ENCODE measurements at places on chromosomes 4 and X.

- no peak for DNase-seq
These were observed 108.2 kb upstream of the ADRA2C start for GRCh38 chr4:3657902-3658529.

GRCh38 chr4:103244251-103244650, 46.1 kb upstream of the CENPE start:
- no peak for DNase-seq

- no peak for DNase-seq
These were observed 32.5 kb upstream of the ELF2 start for GRCh38 chr4:139209470-139210063.

DNA sequence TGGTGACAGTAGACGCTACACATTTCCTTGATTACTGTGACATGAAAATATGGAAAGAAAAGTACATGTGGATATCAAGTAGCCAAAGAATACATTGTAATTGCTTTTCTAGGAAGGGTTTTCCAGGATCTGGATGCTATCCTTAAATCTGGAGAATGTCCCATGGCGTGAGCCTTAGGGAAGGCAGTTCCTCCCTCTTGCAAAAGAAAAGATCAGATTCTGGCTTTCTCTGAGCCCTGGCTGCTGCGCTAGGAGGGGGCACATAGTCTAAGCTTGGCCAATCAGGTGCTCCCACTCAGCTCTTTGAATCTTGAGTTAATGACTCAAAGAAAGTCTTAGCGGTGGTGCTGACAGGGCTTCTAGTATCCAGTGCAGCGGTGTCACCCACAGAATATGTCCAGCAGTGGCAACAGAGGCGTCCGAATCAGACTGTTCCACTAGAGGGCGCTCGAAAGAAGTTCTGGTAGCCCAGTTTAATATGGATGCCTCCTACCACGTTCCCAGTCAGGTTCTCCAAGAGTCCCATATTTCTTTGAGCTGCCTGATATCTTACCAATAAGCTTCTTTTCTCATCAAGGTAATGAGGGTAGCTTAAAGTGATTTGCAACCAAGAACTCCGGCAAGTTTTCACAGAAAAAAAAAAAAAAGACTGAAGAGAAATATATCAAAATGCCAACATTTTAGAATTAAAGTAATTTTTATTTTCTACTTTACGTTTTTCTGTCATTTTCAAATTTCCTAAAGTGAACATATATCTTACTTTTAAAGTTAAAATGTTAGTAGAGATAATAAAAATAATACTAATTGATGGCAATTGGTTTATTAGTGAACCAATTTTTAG, 213.4 kb upstream of the S100G start:
- DNase-seq: peak; percentile 64

- DNase-seq: no peak
These were observed 175.4 kb downstream of the SH3BGRL start for GRCh38 chrX:81377329-81377728.

DNA sequence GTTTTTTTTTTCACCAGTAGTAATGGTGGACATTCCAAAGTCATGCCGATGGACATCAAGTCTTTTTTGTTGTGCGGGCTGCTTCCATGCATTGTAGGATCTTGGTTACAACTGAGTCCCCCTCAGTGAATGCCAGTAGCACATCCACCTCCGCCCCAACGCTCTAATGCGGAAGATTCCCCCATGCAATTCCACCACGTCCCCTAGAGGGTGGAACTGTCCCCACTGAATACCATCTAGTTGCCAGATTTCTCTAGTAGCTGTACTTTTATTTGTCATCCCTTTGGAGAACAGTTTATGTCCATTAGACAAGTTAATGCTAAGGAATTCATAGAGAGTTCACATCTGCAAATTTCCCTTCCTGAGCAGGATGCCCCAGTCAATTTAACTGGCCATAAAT, 6.7 kb downstream of the SHISA3 start:
- DNase-seq: no peak

- DNase-seq: no peak
These were observed 92.7 kb downstream of the NAP1L3 start for GRCh38 chrX:93580634-93581033.

GRCh38 chrX:119539872-119540271, 25.3 kb downstream of the STEEP1 start:
- DNase-seq: no peak

GRCh38 chr4:131091896-131092295, 1995.9 kb downstream of the C4orf33 start:
- DNase-seq: no peak

DNA sequence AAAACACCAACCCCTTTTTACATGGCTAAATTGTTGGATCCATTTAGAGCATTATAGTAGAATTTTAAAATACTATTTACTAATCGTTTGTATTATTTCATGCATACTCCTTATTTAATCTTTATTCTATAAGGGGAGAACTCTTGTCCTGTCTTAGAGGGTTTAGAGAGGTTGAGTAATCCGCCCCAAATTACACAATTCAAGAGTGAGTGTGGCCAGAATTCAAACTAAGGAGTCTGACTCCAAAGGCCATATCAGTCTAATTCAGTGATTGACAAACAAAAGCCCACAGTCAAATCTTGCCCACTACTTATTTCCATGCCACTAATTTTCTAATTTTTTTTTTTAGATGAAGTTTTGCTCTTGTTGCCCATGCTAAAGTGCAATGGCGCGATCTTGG, 33.7 kb upstream of the NEIL3 start:
- DNase-seq: no peak

- no peak for DNase-seq
These were observed 5.5 kb downstream of the TMEM131L start for GRCh38 chr4:153471698-153472093.

DNA sequence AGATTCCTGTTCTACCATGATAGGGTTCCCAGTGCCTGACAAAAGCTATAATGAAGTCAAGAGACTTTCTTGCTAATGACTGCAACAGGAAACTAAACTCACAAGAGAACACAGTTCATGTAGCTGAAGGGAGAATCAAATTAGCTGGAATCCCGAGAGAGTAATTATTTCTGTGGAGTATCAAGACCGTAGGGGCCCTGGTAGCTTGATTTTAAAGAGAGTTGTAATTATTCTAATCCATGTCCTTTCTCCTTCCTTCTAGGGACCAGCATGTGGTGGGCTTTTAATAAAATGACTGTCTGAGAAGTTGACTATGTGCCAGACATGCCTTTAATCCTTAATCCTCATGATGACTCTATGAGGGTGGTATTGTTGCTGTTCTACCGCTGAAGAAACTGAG, 1.7 kb upstream of the TRPC5OS start:
- DNase-seq: no peak

DNA sequence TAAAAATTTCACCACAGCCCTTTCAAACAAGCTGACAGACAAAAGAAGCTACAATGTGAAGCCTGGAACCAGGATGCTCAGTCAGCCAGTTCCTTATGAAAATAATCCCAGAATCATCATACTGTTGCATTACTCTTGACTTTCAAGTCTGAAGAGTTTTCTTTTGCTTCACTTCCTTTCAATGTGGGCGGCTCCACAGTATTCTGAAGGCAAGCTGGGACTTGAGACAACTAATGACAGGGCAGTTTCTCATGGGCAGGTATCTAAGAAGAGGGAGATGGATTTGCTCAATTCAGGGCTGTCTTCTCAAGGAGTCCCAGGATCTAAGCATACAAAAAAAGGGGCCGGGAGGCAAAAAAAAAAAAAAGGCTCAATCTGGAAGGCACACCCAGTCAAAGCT, 173.4 kb downstream of the PAPSS1 start:
- DNase-seq: no peak

DNA sequence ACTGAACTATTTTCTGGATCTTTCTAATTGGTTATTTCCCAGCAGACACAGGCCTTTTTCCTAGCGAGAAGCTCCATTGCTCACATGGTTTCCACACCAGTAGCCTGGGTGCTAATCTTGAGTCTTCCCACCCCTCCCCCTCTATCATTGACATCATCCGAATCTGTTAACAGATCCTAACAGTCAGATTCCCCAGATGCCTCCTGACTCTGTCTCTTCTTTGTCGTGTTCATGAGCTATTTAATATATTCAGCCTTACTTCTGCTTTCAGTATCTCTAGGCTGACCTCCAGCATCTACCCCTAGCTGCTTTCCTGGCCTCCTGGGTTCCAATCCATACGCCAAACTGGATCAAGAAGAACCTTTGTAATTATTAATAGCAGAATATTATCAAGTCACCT, 85.0 kb downstream of the CLNK start:
- DNase-seq: no peak

- no peak for DNase-seq
These were observed 44.9 kb downstream of the CXCL1 start for GRCh38 chr4:73914071-73914470.

GRCh38 chr4:2848449-2848848, 4.8 kb downstream of the ADD1 start:
- no peak for DNase-seq

GRCh38 chr4:14771094-14771493, 231.2 kb upstream of the CPEB2 start:
- no peak for DNase-seq

DNA sequence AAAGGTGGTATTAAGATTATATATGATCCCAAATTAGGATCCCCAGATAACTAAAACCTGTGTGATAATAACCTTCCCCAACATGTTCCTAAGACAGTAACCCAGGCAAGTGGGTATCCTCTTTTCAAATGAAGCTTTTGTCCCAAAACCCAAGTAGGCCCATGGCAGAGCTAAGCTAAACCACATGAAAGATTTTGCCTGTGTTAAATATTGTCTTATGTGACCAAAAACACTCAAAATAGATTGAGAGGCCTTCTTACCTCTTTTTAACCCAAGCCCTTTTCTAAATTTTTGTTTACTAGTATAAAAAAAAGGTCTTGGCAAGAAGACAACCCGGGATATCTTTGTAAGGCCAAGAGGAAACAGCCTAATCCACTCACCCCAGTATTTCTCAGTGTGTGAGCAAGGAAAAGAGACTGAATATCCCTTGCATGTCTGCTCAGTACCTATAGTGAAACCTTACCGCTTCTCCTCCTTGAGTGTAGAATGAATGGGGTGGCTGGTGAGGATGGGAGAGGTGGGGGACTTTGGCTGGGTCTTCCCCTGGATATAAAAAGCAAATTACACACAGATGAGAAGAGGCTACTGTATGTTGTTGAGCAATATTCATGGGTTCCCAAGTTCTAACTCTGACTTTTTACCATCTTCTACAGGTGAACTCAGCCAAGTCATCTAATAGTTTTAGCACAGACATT, 188.8 kb upstream of the BMP3 start:
- no peak for DNase-seq

GRCh38 chr4:46441136-46441859, 51.4 kb upstream of the GABRA2 start:
- no peak for DNase-seq

DNA sequence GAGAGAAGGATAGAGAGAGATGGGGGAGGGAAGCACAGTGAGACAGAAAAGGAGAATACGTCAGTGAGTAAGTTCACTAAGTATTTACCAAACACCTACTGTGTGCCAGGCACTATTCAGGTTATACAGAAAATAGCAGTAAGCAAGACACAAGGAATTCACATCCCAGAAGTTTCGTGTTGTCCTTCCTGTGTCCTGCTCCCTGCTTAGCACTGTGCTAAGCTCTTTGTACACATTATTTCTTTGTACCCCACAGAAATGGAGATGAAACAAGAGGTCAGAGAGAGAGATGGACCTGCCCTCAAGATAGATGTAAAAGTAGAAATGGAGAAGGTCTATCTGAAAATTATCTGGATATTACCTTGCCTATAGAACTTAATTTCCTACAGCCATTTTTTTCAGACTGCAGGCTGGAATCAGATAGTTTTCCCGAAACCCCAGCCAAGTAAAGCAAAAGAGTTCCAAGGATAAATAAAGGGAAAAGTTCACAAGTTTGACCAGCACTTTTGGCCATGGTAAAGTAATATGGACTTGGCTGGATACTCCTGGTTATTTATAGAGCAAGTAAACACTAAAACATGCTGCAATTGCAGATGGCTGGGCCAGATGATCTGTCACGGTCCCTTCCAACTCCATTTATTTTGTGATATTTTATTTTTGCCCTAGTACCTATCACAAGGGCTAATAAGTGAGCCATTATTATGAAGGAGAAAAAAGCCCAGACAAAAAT, 353.7 kb upstream of the SLC7A11 start:
- no peak for DNase-seq

DNA sequence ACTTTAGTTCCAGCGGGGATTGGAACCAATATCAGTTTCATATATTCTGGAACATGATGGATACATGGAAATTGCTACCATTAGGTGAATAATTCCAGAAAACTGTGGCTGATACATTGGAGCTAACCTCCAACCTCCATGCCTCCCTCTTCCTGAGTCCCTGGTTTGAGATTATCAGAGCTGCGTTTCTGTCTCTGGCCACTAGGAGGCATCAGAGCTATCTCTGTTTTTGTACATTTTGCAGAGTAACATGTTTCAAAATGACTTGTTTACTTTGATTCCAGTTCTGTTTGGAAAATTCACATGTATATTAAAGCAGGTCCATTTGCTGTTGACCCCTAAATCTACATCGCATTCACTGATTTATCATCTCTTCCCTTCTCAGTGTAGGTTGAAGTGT, 2.4 kb upstream of the RAB40AL start:
- no peak for DNase-seq

- DNase-seq: no peak
These were observed 434.9 kb upstream of the GALNTL6 start for GRCh38 chr4:171378323-171378722.

DNA sequence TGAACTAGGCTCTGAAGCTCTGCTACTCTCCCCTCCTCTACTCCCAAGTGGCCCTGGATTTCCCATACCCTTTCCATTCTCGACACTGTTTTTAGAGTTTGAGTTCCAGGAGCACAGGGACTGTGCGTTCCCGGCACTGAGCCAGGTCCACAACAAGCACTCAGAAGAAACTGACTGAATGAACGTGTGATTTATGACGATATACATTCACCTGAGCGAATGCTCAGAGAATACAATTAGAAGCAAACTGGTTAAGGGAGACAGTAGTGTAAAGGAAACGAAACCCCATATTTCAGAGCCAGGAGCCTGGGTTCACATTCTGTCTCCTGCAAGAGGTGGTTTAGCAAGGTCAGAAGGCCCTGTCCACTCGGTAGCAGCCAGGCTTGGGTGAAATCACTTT, 1.4 kb upstream of the KIAA0232 start:
- DNase-seq: no peak

GRCh38 chr4:67207941-67208441, 337.3 kb downstream of the CENPC start:
- no peak for DNase-seq

DNA sequence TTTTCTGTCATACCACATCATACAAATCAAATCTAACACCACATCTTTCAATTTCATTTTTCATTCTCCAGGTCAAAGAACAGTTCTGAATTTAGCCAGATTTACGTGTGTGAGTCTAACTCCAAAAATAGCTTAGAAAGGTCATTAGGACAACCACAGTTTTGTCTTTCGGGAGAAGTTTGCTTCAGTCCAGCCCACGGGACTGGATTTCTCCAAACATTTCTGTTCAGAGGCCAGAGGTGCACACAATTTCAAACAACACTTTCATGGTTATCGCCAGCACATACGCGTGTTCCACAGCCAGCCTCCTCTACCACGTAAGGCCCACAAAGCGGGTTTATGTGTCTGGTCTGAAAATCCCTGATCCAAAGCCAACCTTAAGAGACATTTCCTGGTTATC, 65.9 kb downstream of the VEGFC start:
- DNase-seq: no peak

GRCh38 chr4:56909086-56909894, 1.6 kb downstream of the REST start:
- DNase-seq: no peak

GRCh38 chrX:48676893-48677270, 6.7 kb upstream of the WAS start:
- no peak for DNase-seq

GRCh38 chrX:16851421-16851820, 18.7 kb downstream of the RBBP7 start:
- DNase-seq: no peak
